Vagina (tissue), 2 donors: ENCODE measurements at places on chromosomes 1 and 21.
A peak's percentile ranks its signal among the peaks of the same experiment; 100 is the strongest.

DNA sequence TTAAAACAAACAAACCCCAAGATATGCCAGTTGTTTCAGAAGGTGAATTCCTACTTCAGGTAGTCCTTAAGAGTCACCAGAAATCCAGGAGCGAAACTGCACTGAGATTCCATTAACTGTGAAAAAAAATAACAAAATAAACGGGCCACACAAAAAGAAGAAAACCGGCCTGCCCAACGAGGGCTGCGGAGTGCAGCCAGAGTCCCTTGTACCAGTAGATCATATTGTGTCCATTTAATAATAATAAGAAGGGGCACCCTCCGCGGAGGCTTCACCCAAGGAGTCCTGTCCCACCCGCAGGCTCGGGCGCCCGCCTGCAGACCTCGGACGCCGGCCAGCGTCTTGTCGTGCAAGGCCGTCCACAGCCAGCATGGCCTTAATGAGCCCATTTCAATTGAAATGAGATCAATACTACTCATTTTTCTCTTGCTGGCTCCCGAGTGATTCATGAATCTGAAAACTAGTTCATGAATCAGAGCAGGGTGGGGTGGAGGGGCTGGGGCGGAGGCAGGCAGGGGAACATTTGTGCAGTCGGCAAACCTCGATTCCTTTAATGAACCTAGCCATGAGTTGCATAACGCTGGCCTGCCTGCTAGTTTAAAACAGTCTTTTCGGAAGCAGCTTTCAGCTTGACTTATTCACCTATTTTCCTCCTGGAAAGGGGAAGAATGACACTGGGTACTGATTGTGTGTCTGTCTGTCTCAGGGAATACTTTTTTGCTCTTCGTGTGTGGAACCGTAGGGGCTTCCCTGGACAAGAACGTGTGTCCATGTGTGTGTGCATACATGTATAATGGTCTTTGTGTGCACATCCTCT lies 113.1 kb upstream of the IRF2BP2 start:
- DNase-seq, result no peak

DNA sequence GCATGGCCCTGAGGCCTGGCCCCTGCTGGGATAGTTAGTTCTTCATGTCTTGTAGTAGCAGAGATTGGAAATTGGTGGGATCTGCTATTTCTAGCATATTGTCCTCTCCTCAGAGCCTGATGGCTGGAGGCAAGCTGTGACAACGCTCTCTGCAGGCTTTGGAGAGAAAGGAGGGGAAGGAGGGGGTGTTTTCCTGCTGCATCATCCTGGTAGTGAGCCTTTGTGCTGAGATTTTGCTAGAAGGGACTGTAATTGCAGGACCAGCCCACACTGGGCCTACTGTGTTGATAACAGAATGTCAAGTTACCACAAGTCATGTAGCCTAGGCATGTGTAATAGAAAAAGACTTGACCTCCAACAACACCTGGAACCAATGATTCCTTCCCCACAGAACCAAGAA lies 351.0 kb downstream of the SIPA1L2 start:
- no peak for DNase-seq

- no peak for DNase-seq
Observed at GRCh38 chr1:42442662-42443061, 13.2 kb downstream of the ZMYND12 start.

DNA sequence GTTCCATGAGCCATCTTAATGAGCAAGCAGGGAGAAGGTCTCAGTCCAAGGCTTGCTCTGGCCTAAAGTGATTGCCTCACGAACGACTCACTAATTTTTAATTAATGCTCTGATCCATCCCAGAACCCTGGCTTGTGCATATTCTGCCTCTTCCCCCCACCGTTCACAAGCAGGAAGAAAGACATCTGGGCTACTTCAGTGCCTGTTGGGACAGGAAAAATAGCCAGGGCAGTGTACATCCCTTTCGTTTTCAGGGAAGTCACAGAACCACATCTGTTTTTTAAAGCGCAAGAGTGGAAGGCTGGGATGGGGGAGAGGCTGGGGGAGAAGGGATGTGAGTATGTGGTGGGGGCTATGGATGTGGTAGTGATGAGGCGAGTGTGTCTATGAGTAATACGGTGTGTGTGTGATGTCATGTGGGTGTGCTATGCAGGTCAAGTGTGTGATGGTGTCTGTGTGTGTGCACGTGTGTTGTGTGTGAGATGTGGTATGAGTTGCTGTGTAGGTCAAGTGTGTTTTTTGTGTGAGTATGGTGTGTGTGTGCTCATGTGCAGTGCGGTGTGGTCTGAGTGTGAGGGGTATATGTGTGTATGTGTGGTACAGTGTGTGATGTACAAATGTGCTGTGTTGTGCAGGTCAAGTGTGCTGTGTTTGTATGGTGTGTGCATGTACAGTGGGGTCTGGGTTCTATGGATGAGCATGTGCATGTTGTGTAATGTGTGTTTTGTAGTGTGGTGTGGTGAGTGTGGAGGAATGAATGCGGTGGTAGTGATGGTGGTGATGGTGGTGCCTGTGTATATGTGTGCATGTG lies 64.9 kb upstream of the SYT6 start:
- no peak for DNase-seq

DNA sequence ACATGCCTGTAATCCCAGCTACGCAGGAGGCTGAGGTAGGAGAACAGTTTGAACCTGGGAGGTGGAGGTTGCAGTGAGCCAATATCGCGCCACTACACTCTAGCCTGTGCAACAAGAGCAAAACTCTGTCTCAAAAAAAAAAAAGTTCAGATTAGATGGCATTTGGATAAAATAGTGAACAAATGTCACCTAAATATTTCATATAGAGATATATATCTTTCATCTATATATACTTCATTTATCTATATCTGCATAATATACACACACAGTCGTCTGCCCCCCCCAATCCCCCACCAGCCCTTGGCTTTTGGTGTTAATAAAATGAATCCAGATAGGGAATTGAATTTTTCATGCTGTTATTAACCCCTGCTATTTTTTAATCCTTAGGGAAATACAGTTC lies 5.0 kb downstream of the PPP1R15B start:
- DNase-seq, result no peak

GRCh38 chr1:83318366-83318765 lies 680.6 kb downstream of the TTLL7 start:
- no peak for DNase-seq

GRCh38 chr21:15431053-15431452 lies 298.7 kb upstream of the USP25 start:
- DNase-seq, result no peak

GRCh38 chr1:156908541-156908940 lies 11.9 kb upstream of the LRRC71 start:
- DNase-seq, result no peak

- DNase-seq, result no peak
Observed at GRCh38 chr1:32100359-32100758, 7.5 kb upstream of the KPNA6 start.

- DNase-seq, result no peak
Observed at GRCh38 chr1:181607524-181607923, 124.2 kb downstream of the CACNA1E start.

- no peak for DNase-seq
Observed at GRCh38 chr1:192789871-192790270, 19.0 kb upstream of the RGS2 start.

- DNase-seq, result no peak
Observed at GRCh38 chr1:234503193-234504050, 24.4 kb upstream of the TARBP1 start.

DNA sequence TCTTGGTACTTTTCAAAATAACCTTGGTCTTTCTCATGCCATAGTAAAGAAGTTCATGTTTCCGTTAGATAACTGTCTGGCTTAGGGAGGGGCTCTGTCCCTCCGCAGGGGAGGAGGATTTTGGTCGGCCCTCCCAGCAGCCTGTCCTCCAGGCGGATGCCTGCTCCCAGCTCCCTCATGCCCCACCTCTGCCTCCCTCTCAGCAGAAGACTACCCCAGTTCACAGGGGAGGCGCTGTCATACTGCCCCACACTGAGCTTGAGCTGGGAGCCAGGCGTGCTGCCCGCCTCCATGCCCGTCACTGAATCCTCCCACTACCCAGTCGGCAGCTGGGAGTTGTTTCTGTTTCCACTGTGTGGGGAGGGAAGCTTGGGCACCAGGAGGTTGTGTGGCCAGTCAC lies 127.3 kb downstream of the CAMTA1 start:
- no peak for DNase-seq

GRCh38 chr1:93871366-93871765 lies 7.6 kb downstream of the DNTTIP2 start:
- no peak for DNase-seq

GRCh38 chr1:160539990-160540858 lies 17.2 kb upstream of the SLAMF6 start:
- no peak for DNase-seq

GRCh38 chr21:45509566-45510465 lies 32.4 kb downstream of the SLC19A1 start:
- DNase-seq, result no peak

- DNase-seq, result no peak
Observed at GRCh38 chr1:166947398-166948043, 27.8 kb downstream of the ILDR2 start.

DNA sequence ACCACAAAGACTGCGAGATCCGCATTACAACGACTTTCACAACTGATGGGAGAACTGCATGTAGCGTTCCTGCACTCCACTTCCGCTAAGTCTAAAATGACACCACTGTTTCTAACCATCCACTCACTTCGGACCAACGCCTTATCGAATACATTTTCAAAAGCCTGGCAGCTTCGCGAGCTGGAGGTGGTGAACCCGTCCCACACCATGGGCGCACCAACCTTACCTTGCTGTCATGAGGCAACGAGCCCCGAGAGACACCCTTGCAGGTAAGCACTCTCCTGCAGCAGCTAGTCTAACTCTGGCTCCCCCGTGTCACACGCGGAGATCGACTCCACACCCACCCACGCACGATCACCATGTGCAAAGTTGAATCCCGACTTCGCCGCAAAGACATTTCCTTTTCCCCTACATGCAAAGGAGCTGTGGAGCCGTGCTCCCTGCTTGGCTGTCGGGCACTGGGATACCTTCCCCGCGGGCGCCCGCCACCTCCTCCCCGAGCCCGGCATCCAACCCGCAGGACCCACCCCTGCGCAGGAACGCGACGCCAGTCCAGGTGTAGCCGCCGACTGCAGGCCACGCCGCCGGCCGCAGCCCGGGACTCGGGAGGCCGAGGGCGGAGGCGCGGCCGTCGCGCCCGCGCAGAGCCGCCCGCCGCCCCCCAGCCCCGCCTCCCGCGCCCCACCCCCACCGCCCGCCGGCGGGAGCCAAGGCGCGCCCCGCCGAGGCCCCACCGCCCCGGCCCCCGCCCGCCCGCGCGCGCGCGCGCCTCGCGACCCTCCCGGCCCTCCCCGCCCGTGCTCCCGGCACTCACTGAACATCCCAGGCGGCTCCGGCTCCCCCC lies 629 bp downstream of the TAF5L start:
- DNase-seq, result no peak

- no peak for DNase-seq
Observed at GRCh38 chr1:18802231-18802630, 57.2 kb downstream of the TAS1R2 start.

GRCh38 chr1:178266619-178267066 lies 172.7 kb downstream of the RASAL2 start:
- no peak for DNase-seq

DNA sequence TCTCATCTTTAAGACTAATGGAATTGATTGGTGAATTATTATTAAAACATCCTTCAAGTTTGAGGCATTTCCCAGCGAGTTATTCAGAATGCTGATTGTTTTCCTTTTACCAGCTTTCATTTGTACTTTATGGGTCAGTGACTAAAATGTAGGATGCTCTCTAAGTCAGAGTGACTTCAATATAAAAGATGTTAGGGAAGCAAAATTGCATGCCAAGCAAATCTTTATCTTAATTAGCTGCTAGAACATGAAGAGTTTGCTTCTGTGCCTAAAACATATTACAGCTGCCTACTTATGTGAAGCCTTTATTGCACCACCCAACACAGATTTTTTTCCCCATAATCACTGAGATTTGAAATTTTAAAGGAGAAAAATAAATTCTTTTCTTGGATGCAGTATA lies 79.8 kb upstream of the CYYR1 start:
- DNase-seq, result no peak

DNA sequence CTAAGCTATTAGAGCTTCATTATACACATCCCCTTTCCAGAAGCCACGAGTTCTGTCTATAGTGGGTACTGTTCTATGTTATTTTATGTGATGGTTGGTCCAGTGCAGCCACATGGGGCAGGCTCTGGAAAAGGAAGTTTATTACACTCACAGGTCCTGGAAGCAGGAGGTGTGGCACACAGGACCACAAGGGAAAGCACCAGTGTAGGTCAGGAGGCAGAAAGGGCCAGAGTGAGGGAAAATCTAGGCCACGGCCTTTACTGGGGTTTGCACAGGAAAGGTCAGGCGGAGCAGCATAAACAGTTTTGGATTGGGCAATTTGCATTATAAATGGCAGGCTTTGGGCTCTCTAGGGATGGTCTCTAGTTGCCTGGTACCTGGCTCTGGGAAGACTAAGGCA lies 21.8 kb upstream of the CNIH3 start:
- peak; percentile 90 for DNase-seq

DNA sequence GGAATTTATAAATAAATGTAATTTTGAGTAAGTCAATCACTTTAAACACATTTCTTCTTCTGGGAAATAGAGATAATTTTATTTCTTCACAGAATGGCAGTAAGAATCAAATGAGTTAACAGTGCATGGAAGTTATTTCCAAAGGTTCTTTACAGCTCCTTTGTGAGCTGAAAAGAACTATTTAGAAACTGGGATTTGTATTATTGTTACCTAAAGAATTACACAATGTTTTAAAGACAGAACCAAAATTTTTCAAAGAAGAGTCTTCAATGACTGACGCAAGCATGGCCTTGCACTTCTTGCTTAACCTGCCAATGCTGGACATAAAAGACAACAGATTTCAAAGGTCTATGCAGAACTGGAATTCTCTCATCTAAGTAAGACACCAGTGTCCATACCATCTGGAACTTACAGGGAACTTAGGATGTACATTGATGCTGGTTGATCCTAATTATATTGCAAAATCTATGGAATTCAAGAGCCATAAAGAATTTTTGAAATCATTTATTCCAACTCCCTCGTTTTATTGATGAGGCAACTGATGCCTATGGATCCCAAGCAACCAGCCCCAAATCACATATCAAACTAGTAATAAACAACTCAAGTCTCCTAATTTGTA lies 2.7 kb downstream of the COLGALT2 start:
- DNase-seq, result no peak

DNA sequence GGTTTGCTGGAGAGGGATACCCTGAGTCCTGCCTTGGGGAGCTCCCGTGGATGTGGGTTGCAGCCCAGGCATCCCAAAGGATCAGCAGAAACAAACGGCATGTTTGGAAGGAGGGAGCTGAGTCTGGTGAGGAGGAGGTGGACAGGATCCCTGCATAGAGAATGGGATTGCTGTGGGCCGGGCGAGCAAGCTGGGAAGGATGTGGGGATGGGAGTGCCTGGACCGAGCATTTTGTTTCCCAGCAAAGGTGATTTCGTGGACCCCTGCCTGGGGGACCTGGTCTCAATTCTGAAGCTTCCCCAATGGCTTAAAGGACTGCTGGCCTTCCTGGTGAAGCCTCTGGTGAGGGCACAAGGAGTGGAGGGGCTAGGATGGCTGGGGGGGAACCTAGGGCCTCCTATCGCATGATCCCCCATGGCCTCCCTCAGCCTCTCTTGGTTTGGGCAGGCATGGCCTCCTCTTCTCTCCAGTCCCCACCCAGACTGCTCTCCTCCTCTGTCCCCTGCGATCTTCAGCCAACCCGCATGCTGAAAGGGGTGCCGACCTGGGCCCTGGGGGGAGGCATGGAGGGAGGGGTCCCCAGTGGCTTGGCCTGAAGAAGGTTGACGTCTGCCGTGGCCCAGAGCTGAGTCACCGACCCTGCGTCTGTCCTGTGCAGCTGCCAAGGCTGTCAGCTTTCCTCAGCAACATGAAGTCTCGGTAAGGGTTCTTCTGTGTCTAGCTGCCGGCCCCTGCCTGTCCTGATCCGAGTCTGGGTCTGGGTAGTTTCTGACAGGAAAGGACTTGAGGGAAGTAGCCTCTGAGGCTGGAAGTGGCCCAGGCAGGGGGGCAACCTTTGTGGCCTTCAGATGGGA lies 16.3 kb downstream of the FAAH start:
- DNase-seq, result no peak
